Germinal center (tissue), 1 donor: ENCODE measurements at places on chromosomes 2 and 18.

DNA sequence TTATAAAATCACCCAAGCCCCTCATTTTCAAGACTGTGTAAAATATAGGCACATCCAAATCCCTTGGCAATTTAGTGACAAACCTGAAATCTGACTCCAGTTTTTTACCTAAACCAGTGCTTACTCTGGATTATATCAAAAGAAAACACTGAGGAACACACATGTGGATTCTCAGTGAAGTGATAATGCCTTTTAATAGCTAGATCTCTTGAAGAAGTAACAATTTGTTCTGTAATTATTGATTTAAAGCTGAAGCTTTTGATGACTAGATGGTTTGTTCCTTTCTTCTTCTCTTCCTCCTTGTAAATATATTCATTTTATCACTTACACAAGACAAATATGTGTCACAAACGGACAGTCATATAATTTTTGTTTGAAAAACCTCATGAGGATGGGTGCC, 894.6 kb downstream of the DCC start:
- DNase-seq, result no peak

GRCh38 chr2:23131066-23131575, 253.9 kb upstream of the KLHL29 start:
- no peak for DNase-seq

DNA sequence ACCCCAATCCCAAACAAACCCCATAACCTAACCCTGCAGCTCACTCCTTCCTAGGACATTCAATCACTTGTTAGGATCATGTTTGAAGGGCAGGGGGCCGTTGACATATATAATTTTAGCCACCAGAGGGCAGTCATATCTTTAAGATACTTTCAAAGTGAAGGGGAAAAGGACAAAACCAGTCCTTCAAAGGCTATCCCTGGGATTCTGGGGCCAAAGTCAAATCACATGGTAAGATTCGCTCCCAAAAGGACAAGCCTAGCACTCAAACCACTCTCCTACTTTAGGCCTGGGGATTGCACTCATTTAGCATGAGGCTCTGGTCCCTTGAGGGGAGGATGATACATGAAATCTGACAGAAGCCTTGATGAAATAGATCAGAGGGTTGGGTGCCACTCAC, 44.6 kb downstream of the HAUS1 start:
- DNase-seq, result peak; percentile 34

DNA sequence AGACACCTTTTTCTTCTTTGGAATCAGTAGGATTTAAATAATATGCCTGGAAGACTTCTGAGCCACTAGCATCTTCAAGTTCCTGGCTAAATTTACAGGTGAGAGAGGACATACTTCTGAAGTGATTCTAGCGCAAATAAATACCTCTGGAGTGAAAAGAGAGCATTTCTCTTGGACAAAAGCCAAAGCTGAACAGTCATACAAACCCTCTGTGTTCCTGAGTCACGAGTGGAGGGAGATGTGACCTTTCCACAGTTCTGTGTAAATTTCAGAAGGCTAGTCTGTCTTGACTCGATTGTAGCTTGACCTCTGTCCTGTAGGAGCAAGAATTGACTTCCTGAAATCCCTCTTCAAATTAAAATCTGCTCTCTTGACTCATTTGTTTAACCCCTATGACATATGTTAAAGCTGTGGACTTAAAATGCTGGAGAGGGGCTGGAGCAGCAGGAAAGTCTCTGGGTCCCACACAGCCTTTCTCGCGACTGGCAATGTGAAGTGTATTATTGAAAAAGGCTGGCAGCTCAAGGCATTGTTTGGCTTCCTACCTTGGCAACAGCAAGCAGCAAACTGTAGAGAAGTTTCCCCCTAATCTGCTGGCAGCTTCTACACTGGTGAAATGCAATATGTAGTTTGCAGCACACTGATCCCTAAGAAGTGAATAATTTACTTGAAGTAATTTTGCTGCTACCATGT, 79.6 kb upstream of the GCFC2 start:
- DNase-seq, result no peak

- no peak for DNase-seq
These were observed 193.6 kb downstream of the MTCL1 start for GRCh38 chr18:8899000-8899399.

- no peak for DNase-seq
These were observed at the start of gene ASIC4 for GRCh38 chr2:219514196-219514761. Gene ASIC4, plus strand, starts transcription at chr2:219514482. Its CDS starts 243 bp downstream, at chr2:219514725.
